NCI-H1436 (cell line): ENCODE measurements at places on chromosomes 7 and 10.
A peak's percentile ranks its signal among the peaks of the same experiment; 100 is the strongest.

- DNase-seq, result no peak
Observed at GRCh38 chr10:16999665-17000451, 129.8 kb downstream of the CUBN start.

DNA sequence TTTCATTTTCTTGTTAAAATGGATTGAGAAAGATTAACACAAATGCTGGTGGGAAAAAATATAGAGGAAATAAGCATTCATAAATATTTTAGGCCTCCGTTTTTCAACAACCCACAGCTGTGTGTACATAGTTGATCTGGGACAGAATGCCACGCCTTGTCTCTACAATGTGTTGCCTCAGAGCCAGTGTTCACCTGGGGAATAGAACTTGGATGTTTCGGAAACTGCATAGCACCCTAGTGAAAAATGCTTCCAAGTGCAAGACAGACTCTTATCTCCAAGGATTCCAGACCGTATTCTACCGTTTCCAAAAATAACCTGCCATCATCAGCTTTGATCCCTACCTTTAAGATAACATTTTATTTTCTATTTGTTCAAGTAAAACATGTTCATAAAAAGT lies 260.9 kb downstream of the SDK1 start:
- no peak for DNase-seq

- DNase-seq, result no peak
Observed at GRCh38 chr10:131745591-131745990, 155.2 kb upstream of the PPP2R2D start.

- no peak for DNase-seq
Observed at GRCh38 chr10:77584938-77585337, 52.7 kb downstream of the KCNMA1 start.

DNA sequence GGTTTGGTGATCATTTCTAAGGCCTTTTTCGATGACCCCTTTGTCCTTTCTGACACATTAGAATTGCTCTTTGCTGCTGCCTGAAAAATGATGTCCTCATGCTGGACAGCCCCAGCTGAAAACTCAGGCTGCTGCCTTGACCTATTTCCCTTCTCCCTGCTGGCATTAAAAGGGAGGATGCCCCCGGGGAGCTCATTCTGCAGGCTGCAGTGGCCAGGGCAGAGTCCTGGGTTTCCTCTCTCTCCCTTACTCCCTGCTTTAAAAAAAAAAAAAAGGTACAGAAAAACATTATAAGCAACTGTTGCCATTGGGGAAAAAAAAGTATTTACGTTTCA lies 35.4 kb downstream of the LRRC4 start:
- DNase-seq, result no peak

GRCh38 chr7:74173866-74174605 lies at the start of gene EIF4H:
Gene EIF4H (plus strand): TSS chr7:74174356. CDS start chr7:74174384, 28 bp downstream.
- DNase-seq, result peak; percentile 86

DNA sequence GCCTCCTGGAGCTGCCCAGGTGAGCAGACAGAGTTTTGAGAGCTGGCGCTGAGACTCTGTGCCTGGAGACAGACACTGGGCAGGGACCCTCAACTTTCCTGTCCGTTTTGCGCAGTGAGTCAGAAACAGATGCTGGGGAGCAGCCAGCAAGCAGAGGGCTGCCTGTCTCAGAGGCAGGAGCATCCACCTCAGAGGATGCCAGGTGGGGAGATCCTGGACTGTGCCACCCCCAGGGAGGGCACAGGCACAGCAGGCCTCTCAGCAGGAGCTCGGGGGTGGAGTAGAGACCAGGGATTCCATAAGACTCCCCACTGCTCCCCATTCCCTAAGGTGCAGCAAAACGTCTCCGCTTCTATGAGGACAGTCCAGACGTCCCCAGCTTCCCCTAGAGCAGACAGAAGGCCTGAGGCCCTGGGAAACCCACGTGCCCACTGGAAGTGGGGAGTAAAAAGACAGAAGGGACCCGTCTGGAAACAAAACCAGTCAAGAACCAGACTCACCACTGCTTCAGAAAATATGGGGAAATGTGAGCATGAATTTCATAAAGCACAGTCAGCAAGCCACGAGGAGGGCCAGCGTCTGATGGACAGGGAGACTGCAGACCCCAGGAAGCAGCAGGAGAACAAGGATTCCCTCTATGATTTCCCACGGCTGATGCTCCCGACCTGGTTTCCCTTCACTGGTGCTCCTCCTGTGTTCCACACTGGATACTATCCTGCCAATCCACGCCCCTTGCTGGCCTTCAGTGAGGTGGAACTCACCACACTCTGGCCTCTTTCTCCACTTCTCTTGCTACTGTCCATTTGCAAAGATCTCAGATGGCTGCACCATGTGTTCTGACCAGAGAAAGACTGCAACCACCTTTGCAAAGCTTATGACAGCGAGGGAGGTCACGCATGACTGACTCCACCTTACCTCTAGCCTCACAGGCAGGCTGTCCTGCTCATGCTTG lies 151.3 kb upstream of the FAM20C start:
- no peak for DNase-seq

- DNase-seq, result no peak
Observed at GRCh38 chr7:18400726-18401125, 94.8 kb upstream of the HDAC9 start.

GRCh38 chr10:54869022-54869421 lies 68.0 kb upstream of the PCDH15 start:
- no peak for DNase-seq

DNA sequence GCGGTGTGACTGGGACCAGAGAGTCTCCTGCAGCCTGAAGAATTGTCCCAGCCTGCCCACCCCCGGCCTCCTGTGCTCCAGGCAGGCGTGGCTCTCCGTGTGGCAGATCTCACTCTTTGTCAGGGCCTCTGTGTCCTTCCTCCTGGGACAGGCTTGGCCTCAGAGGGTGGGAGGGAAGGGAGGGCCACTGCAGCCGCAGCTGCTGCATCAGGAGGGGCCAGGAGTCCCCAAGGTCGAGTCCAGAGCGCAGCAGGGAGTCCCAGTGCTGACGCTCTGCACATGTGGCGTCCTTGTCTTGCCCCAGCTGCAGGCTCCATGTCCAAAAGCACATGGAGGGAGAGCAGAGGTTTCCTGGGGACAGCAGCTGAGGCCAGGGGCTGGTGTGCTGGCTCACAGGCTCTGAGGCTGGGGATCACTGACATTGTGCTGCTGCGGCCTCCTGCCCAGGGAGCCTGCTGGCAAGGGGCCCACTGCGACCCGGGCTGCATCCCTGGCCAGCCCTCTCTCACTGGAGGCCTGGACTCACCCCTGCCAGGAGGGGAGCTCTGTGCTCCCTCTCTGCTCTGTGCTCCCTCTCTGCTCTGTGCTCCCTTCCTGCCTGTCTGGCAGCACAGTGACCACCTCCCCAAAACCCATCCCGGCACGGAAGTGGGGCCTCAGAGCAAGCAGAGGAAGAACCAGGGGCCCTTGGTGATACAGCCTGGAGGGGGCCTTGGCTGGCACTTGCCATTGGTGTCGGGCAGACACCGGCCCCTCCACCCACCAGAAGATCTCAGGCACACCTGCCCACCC lies 114.6 kb upstream of the RET start:
- no peak for DNase-seq

GRCh38 chr10:95445223-95445836 lies 115.8 kb downstream of the SORBS1 start:
- DNase-seq, result no peak

GRCh38 chr7:655758-656157 lies 70.7 kb upstream of the DNAAF5 start:
- no peak for DNase-seq

DNA sequence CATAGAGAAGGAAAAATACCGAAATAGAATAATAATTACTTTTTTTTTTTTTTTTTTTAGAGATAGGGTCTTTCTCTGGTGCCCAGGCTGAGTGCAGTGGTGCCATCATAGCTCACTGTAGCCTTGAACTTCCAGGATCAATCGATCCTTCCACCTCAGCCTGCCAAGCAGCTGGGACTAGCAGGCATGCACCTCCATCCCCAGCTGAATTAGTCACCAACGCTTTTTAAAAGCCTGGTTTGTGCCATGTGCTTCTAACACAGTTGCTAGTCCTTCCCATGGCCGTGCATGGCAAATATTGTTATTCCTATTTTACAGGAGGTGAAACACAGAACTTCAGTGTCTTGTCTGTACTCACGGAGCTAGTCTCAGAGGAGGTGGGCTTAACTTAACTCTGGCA lies 23.2 kb downstream of the LYZL2 start:
- no peak for DNase-seq

DNA sequence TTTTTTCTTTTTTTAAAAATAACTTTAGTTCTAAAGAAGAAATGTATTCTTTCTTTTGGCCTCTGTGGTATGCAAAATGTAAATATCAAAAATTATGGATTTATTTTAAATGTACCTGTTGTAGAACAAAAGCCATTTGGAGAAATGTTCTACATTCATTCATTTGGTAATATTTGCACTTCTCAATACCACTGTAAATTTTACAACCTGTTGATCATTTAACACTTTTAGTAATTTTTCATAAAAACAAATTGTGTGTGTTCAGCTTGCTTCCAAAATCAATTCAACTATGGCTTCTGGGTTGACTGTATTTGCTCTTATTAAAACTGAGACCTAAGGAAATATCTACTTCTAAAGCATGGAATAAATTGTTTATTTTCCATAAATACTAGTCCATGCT lies 2.3 kb upstream of the IGF2BP3 start:
- no peak for DNase-seq

- no peak for DNase-seq
Observed at GRCh38 chr7:141264511-141264910, 190.6 kb downstream of the TMEM178B start.

- DNase-seq, result no peak
Observed at GRCh38 chr10:77770081-77770867, 132.7 kb upstream of the KCNMA1 start.

DNA sequence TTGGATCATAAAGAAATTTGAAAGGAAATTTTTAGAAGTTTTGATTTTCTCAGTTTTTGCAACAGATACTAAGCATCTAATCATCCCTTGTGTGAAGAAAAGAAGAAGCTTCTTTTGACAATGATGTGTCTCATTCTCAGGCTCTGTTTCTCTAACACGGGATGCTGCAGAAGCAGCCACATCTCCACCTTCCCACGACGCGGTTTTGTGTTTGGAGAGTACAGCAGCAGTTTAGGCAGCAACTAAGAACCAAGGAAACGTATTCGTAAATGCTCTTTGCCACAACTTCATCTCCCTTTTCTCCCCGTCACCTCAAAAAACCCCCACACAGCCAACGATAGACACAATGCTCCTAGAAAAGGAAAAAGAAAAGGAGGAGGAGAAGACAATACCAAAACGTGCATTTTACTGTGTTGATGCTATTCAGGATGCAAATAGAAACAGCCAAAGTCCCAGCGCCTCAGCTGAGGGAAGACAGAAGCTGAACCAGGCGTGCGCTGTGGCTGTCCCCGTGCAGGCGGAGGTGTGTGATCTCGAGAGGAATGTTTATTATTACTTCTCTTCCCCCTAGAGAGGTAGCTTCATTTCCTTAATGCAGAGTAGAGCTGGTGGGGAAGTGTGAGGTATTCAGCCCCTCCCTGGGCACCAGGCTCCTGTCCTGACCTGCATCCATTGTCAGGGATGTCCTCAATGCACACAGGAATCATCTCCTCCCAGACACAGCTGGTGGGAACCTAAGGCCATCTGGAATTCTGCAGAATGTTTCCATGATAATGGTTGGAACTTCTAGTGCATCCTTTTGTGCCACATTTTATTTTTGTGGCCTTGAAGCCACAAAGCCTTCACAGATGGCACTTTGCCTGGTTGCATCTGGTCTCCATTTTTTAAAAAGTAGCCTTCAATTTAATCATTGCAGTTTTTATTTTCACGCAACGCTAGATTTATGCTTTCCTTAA lies 174.6 kb upstream of the KLF6 start:
- no peak for DNase-seq

GRCh38 chr10:16712883-16713282 lies 104.3 kb downstream of the RSU1 start:
- no peak for DNase-seq

GRCh38 chr7:100957832-100958421 lies 8.6 kb downstream of the MUC3A start:
- no peak for DNase-seq

DNA sequence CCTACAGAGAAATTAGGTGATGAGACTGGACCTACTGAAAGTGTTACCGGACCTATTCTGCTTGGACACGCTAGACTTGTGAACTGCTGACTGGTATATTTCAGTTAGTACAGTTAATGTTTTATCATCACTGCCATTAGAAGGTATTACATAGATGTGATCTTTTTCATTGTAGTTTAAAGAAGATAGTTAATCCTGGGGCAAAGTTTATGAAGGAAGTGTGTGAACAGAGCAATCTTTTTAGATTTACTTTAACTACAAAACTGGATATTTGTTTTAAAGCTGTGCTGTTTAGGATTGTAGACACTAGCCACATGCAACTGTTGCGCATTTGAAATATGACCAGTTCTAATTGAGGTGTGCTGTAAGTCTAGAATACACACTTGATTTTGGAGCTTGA lies 446.7 kb downstream of the AUTS2 start:
- no peak for DNase-seq

DNA sequence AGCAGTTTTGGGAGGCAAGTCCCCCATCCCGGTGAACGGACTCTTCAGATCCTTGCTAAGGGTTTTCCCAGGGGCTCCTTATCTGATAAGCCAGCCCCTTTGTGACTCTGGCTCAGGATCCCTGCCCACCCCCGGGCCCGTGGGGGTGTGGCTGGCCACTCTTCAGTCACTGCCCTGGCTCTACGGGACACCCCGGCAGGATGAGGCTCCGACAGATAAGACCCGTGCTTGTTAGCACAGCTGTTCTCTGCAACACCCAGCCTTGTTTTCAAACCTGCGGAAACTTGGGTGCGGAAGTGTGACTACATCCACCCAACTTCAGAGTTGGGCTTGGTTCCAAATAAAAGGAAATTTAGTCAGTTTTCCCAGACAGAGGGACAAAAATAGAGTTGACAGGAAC lies 66.7 kb upstream of the PODXL start:
- no peak for DNase-seq

DNA sequence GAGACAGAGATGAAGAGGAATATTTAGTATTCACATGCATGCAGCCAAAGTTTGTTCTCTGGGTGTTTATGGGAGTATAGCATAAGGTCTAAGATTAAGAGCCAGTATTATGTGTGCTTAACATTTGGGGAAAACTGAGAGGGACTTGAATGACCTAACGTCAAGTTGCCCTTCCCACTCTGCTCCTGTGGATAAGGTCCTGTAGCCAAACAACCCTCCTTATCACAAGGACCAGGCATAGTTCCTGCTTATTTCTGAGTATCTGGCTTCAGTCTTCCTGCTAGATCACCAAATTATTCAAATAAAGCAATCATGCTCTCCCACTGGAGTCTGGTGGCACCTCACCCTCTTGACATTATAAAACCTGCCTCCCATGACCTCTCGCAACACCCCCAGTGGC lies 137.9 kb upstream of the SEMA3E start:
- DNase-seq, result no peak

GRCh38 chr10:9060314-9060713 lies 1005.8 kb downstream of the GATA3 start:
- DNase-seq, result no peak
